ENCODE measurements at places on chromosomes 11 and 22.

GRCh38 chr11:201966-202365 is 5.2 kb downstream of the BET1L start:
- no peak for DNase-seq

- DNase-seq = no peak
These were observed 19.4 kb upstream of the TSKU start for GRCh38 chr11:76763573-76764346.

DNA sequence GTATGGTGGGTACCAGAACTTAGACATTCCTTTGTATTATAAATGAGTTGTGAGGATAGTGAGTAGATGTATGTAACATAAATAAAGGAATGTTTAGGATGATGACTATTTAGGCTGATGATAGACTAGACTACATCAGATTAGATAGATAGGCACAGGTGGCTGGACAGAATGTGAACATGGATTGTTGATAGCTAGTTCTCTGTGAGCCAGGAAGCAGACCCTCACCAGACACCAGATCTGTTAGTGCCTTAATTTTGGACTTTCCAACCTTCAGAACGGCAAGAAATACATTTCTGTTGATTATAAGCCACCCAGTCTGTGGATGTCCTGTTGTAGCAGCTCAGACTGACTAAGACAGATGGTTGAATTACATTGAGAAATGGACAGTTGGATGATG is 99.4 kb downstream of the SWAP70 start:
- no peak for DNase-seq

DNA sequence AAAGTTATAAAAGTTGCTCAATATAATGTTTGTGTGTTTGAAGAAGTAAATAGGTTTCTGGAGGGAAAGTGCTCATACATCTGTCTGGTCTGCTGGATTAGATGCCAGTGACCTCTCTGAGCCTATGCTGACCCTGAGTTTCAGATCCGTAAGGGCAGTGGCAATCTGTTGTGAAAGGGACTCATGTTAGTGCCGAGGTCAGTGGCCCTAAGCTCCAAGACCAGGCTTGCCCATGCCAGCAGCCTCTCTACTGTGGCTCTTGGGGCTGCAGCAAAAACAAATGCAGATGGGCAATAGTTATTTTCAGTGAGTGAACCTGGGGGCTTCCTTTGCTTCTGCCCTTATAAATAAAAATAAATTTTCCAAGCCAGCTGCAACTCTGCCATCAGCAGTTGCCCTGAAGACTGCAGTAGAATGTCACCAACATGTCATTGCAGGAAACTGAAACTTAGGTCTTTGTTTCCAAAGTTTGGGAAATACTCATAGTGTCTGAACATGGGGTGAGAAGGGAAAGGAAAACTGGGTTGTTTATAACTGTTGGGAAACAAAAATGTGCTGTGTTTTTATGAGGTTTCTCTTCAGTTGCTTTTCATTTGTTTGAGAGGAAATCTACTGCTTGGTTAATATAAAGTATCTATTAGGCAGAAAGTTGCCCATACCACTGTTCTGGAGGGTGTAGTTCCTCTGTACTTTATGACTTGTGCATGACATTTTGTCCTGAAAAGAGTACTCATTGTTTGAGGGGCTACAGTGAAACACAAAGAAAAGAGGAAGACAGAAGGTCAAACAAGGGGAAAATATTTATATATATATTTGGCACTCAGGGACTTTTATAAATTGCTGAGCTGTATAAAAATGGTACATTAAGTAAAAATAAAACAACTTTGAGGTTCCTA is 9.5 kb upstream of the MS4A4E start:
- no peak for DNase-seq

DNA sequence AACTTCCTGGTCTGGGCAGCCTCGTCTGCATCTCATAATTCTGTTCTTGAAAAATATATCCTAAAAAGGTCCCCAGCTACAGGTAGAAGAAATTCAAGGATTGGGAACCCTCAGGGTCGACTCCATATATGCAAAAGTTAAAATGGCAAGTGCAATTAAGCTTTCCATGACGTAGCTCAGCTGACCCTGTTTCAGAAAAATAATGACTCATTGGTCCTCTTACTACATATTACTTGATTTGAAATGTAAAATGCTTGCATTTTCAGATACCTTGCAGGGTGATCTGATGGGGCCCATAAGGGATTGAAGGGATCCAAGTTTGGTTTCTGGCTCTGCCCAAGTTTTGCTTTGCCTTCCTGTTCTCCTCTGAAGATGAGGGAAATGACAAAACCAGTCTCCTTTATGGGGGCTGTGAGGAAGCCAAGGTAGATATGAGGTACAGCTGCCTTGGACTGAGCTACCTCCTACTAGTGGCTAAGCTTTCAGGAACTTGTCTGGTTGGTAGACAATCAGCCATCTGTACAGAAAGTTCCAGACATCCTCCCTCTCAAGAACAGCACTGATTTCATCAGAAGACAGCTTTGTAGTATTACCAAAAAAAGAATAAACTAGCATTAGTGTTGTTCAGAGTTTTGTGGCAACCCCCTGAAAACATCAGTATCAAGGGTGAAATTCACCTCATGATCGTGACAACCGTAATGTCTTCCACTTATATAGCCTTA is 177.3 kb downstream of the DBX1 start:
- DNase-seq = no peak

DNA sequence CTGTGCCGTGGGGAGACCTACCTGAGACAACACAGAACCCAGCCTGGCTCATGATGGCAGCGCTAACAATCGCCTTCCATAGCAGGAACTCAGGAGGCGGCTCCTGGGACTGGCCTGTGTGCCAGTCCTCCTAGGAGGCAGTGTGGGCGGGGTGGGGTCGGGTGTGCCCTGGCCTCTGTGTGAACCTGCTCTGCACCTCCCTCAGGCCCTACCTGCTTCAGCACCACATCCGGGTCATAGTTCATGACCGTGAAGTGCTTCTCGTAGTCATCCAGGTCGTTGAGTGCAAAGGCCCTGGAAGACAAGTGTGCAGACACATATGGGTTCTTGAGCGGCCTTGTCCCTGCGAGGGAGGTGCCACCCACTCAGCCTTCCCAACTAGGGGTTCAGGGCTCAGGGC is 15.3 kb downstream of the TTLL12 start:
- no peak for DNase-seq

- DNase-seq = no peak
These were observed 96.8 kb downstream of the WNT7B start for GRCh38 chr22:45880091-45880715.

- DNase-seq = no peak
These were observed 81.6 kb downstream of the PDHX start for GRCh38 chr11:34997952-34998528.

DNA sequence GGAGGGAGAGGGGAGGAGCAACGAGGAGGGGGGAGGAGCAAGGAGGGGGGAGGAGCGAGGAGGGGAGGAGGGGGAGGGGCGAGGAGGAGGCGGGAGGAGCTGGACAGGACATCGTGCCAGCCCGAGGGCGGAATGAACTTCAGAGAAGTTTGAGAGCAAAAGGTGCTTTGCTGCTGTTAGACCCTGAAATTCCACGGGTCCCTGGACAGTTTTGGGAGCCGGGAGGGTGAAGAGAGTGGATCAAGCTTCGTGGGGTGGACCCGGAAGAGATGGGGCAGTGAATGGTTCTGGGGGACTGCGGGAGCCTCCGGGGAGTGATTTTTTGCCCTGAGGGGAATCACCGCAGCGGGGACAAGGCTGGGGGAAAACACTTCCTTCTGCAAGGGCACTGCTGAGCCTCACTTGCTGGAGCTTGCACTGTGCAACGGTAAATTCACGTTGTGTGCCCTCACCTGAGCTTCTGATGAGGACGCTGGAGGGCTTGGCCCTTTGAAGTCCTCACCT is 10.7 kb upstream of the NLRP6 start:
- DNase-seq = no peak

GRCh38 chr11:126059238-126059781 is 3.4 kb downstream of the CDON start:
- DNase-seq = no peak

- no peak for DNase-seq
These were observed 69.5 kb downstream of the IGLL5 start for GRCh38 chr22:22957090-22957489.

DNA sequence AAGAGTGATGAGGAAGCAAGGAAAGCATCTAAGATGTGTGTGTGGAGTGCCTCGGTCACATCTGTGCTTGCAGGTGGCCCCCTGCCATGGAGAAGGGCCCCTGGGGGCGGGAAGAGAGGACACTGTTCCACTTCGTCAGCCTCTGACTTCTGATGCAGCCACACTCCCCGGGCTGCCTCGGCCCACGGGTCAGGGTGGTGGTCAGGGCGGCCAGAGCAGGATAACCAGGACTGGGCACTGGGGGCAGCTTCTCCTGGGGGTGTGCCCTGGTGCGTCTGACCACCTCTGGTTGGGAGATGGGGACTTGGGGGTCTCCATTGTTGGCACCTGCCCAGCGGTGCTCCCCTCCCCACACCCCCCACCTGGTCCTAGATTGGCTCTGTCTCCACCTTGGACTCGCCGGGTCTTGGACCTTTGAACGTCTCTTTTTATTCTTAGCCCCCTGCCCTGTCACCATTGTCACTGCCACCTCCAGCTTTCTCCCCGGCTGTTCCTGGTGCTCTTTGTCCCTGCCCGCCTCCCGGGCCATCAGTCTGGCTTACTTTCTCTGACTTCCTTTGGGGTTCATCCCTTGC is 114.4 kb downstream of the KIAA1671 start:
- DNase-seq = no peak

DNA sequence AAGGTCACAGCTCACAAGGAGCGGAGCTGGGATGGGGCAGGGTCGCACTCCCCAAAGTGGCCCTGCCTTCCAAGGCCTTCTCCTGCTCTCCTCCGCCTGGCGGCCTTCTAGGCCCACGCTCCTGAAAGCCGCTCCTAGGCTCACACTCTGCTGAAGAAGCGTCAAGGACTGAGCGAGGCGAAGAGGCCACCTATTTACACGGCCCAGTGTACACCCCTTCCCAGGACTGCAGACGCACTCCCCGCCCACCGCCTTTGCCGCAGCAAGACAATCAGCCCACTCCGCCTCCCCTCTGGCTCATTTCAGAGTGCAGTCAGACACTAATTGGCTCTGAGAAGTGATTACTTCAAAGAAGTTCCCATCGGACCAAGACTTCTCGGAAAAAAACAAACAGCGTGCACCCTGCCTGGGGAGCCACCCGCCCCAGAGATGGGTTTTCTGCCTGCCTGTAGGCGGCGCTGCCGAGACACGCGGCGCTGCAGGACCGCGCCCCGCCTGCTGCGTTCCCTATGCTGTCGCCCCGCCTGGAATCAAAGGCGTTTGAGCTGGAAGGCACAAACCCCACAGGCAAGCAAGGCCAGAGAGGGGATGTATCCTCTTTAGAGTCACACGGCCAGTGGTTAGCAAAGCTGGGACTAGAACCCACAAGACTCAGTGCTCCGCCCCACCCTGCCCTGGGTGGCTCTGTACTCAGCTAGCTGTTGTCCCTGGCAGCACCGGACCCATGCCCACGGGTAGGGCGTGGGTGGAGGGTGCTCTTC is 414.8 kb downstream of the BUD13 start:
- no peak for DNase-seq

- no peak for DNase-seq
These were observed 756.0 kb downstream of the DLG2 start for GRCh38 chr11:84871116-84871515.

- DNase-seq = no peak
These were observed 43.6 kb downstream of the MRE11 start for GRCh38 chr11:94450048-94450447.

DNA sequence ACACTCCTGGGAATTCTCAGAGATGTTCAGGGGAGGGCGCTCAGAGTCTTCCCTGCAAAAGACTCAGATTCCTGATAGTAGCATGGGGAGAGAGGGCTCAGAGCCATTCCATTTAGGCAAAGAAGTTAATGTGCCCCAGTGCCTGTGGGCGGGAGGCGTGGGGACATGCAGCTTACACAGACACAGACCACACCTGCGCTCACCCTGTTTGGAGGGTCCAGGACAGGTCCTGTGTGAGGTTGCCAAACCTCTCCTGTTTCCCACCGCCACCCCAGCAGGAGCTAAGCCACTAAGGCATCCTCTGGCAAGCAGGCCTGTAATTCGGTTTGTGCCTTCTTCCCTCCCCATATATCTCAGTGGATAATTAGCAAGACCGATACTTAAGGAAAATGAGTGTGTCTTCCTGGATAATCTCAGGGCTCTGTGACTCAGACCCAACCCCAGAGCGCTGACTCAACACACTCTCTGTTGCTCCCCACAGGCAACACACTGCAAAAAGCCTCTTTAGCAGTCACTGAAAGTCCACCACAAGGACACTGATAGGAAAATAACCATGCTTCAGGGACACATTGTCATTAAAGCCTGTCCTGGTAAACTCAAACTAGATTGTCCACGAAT is 118.9 kb upstream of the LMO1 start:
- no peak for DNase-seq

- DNase-seq = no peak
These were observed 219.2 kb upstream of the PGR start for GRCh38 chr11:101348786-101349185.

DNA sequence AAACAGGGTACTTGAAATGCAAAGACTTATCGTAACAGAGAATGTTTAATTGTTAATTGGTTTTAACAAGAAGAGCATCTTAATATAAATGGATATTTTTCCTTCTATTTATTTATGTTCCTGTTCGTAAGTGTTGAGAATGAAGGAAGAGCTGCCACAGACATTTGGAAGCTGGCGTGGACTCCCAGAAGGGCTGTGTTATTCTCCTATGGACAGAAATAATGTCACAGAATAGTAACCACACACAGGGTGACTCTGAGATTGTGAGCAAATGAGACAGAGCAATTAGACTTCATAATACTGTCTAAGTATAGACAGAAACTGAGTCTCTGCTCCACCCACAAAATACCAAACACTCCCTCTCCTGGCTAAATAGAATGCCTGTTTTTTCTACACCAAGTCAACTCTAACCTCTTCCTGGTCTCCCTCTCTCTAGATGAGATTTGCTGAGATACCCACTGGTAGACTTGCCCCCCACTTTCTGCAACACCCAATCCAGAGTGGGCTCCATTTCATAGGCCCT is 6.1 kb downstream of the APOL3 start:
- DNase-seq = no peak

Measured in NCI-H1930 (cell line).